Tibial nerve (tissue), 4 donors: ENCODE measurements at places on chromosomes 2 and 18. TPM values are rescaled to one million over a fixed set of nuclear protein-coding genes. Genes with fewer than 3 reads are reported as not detected.

Gene SPP2
- total RNA-seq: not detected

Gene ANKRD62
- total RNA-seq: not detected

Gene TNFAIP6
- total RNA-seq: 6.5 TPM

Gene ASB18
- total RNA-seq: not detected

Gene RGPD8
- 21.6 TPM for total RNA-seq

Gene GULP1
- total RNA-seq: 85.8 TPM

Gene MEP1B
- not detected for total RNA-seq
